Neural progenitor cell (in vitro differentiated cells): ENCODE measurements at places on chromosomes 2 and 18.
A peak's percentile ranks its signal among the peaks of the same experiment; 100 is the strongest.

DNA sequence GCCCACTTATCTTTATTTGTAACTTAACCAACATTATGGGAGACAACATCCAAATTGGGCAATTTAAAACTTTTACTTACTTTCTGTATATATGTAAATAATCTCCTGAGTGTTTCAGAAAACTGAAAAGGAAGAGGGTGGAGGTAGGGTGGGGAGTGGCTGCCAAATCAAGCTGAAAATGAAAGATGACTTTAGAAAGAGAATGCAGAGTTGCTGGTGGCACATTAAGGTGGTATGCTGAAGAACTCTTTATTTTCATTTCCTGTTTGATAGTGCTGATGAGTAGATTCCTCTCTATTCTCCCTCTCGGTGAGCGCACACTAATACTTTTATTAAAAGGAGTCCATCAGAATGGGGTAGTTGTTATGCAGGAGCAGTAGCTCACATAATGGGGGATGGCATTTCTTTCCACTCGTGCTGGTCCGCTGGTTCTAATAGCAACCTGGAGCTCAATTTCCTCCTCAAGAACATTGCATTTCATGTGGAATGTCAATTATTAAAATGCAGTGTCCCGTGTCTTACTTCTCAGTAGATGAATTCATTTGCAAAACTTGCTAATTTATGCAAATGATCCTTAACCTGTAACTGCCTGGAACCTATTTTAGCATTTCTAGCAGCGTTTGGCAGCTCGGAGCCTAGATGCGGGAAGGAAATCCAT, 466.9 kb upstream of the HNRNPA3 start:
- DNase-seq, result no peak

GRCh38 chr2:62783679-62784078, 78.2 kb downstream of the EHBP1 start:
- no peak for DNase-seq

DNA sequence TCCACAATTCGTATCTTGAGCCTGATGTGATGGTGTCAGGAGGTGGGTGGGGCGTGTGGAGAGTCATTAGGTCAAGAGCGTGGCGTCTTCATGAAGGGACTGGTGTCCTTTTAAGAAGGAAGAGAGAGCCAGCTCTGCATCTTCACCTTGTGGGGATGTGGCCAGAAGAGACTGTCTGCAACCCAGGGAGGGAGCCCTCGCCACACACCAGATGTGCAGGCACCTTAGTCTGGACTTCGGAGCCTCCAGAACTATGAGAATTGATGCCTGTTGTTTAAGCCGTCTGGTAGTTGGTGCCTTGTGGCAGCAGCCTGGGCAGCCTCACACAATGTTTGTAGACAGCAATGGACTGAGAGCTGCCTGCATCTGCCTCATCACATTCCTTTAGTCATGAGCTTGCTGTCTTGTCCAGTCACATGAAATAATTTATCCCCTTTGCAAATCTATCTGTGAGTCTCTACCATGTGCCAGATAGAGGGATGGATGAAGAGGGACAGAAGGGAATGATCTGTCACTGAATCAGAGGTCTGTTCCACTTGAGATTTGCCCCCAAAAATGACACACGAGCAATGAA, 61.0 kb downstream of the MYT1L start:
- DNase-seq, result no peak

DNA sequence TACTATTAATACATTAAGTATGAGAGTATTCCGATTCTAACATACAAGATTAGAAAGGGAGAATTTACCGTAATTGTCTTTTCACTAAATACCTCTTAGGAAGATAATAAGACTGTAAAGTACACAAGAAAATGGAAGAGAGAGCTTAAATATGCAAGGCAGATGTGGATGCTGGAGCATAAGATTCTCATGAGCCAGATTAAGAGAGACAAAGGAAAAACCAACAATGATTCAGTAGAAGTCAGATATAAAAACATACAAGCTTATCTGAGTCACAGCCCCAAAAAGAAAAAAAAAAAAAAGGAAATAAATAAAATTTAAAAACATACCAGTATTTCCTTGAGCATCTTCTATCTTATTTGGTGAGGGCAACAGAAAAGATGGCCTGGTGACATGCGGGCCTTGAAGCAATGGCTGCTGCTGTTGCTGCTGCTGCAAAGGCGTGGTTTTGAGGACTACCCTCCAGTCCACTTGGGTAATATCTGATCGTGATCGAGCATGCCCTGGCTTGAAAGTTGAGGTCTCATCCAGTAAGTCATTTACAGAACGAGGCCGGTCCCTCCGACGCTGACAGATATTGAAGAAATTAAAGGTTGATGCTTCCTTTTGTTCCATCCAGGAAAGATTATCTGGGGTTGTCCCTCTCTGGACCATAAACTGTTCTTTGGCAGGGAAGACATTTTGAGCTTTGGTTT, 24.5 kb downstream of the PLEKHM3 start:
- no peak for DNase-seq

DNA sequence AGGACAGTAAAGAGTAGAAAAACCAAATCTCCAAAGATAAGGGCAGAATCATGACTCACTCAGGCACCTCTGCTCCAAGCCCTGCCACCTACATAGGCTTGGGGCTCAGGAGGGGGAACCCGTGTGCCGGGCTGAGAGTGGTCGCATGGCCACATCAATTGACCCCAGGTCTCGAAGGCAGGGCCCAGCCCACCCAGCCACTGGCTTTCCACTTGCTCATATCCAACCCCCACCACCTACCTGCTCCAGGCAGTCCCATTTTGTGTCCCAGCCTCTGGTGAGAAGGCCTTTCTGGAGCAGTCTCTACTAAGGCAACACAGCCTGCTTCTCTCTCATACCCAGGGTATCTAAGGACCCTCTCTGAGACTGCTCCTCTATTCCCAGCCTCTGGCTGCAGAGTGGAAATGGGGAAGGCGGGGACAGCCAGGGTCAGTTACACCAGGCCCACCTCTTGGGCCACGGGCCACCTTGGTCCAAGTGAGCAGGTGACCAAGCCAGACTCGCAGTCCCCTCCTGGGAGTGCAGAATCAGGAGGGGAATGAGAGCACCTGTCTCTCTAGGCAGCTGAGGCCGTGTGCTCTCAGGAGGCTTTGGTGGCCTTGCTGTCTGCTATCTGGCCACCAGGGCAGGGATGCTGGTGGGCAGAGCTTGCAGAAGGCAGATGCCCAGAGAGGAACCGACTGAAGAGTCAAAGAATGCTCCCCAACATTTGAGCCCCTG, 20.8 kb downstream of the TFCP2L1 start:
- no peak for DNase-seq

GRCh38 chr2:15173501-15173900, 387.6 kb downstream of the NBAS start:
- DNase-seq, result no peak

- DNase-seq, result no peak
Measured at GRCh38 chr18:25463726-25464125, 111.8 kb upstream of the ZNF521 start.

GRCh38 chr2:234999740-235000425, 48.1 kb downstream of the SH3BP4 start:
- DNase-seq, result no peak

GRCh38 chr2:109239720-109240119, 110.7 kb downstream of the SH3RF3 start:
- no peak for DNase-seq

DNA sequence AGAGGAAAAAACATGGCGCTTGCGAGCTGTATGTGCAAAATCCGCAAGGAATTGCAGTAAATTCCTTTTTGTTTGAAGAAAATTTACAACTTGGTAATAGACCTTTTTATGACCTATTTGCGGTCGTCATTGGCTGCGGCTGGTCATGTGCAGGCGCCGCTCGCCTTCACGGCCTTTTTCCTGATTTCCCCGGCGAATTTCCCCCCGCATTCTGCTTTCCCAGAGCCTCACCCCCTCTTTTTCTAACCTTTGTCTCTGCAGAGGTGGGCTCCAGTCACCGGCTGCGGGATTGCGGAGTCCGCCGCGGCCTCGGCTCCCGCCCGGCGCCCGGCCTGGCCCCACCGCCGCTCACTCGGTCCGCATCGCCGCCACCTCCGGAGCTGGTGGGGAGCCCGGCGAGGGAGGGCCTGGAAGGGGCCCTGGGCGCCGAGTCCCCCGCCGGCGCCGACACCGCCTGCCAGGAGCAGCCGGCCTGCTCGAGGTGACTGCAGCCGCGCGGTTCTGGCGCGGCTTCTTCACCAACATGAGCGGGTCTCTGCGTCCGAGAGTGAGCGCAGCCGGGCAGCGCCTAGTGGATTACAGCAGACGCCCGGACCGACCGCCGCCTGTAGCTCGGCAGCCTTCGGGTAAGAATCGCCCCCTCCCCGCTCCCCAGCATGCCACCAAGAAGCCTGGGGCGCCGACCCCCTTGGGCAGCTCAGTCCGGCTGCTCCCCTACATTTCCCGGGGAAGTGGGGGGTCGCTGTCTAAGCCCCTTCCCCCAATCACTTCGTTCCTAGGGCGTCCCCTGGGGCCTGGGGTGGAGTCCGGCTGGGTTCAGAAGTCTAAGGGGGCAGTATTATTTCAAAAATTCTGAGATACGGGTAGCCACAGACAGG, 7.1 kb downstream of the HOXD8 start:
- peak; percentile 67 for DNase-seq

- peak; percentile 70 for DNase-seq
Measured at GRCh38 chr2:85327160-85327821, 498 bp downstream of the TGOLN2 start.

DNA sequence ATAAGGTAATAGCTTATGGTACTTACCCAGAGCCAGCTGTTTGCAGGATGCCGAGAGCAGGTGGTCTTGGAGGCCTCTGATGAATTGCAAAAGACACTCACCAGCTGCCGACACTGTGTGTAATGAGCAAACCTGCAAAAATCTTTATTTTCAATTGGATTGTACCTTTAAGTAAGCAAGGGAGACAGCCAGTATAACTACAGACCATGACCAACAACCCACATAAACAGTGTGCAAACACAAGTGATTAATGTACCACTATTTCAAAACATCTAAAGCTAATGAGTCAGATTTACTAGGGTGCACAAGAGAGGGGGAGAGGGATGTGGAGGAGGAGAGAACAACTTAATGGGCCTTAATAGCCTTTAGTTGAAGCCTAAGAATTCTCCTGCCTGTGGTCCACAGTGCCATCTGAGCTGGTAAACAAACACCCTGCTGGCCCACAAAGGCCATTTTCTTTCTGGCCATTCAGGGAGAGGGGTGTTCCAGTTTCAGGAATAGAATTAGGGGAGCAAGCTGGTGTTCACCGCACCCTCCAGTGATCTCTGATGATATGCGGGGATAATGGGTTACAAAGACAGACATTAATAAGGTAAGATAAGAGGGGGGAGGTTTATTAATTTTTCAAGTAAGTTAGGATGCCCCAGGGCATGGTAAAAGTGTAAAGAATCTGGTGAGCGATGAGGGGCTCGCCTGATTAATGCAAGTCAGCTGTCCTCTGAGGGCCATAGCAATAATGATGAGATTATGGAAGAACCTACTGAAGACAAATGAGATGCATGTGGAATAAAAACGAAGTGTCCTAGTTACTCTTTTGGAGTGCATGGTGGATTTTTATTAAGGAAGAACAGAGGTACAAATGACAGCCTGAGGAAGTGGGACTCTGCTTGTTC, 196.4 kb downstream of the HRH4 start:
- no peak for DNase-seq

- no peak for DNase-seq
Measured at GRCh38 chr18:64405161-64405560, 256.3 kb upstream of the LINC00305 start.

GRCh38 chr2:102615620-102616436, 3.5 kb upstream of the SLC9A2 start:
- peak; percentile 83 for DNase-seq

GRCh38 chr18:36298126-36298741, 721 bp downstream of the FHOD3 start:
- peak; percentile 85 for DNase-seq

DNA sequence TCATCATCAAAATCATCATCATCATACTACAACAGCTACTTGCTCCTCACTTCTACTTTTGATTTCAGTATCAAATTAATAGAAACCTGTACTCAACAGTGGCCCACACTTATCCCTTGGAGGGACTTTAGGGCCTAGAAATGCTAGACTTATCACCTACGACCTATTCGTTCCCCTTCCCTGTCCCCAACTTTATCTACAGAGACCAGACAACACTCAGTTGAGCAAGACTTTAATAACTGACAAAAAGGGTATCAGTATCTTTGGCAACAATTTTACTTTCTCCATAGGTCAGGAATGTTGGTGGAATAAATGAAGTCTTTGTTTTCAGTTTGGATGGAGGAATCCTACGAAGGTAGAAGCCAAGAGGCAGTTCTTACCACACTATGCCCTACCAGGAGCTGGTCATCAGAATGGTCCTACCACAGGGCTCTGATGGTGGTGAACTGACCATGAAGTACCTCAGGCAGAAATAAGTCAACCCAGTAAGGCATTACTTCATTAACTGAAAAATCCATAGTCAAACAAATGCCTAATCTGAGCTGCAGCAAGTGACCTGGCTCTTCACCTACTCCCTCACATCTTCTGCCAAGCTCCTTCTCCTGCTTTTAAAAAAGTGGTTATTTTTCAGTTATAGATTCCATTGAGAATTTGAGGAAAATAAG, 26.6 kb downstream of the MBD2 start:
- no peak for DNase-seq

- no peak for DNase-seq
Measured at GRCh38 chr2:111113838-111114237, 6.9 kb upstream of the BCL2L11 start.

DNA sequence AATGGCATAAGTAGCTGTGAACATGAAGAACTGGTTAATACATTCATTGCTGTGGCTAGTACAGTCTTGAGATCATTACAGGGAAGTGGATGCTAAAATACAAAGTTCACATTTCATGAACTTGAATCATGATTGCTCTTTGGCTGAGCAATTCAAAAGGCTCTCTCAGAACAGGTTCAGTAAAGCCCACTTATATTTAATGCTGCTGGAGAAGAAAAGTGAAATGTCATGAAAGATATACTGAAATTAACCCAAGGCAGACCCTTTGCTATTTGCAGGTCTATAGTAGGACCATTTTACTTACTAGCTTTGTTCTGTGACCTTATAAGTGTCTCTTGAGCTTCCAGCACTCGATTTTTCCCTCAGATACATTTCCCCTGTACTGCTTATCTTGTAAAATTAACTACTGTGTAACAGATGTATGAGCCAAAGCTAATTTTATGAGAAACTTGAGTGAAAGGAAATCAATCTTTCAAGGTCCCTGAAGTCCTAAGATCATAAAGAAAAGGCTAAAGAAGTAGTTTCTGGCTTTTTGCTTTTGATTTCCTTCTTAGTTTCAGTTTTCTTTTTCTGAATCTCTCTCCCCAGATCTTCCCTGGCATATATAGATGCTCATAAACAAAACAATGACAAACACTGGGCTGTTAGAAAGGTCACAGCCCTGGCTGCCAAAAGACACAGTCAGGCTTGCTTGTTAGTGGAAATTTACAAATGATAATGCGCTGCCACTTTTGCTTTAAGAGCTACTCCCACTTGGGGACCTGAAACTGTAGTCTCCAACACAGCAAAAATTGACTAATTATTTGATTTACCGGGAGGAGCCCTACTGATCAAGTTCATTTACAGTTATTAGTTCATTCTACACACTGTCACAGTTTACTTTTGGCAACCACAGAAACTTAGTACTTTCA, 132.7 kb upstream of the XPO1 start:
- DNase-seq, result no peak

- no peak for DNase-seq
Measured at GRCh38 chr2:168480825-168481585, 24.9 kb downstream of the CERS6 start.
